ENCODE measurements at places on chromosomes 2 and 18.

GRCh38 chr2:239930871-239931771 is 94.0 kb downstream of the NDUFA10 start:
- DNase-seq: no peak

- DNase-seq: no peak
These were observed 592.1 kb downstream of the TDRD15 start for GRCh38 chr2:21715887-21716286.

- DNase-seq: no peak
These were observed 5.2 kb downstream of the ZNF638 start for GRCh38 chr2:71336802-71337201.

DNA sequence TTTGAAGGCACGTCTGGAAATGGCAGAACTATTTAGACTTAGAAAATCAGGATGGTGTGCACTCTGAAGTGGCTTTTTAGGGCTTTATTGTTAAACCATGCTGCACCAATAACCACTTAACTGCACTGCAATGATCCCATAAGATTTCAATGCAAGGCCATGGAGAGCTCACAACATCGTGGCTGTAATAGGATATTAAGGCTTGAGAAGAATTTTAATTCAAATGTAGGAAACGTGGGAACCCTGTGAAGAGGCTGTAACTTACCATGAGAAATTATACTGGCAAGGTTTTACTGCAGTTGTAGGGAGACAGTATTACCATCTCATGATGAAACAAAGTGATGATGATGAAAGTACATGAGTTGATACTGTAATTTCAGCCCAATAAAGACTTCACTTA is 242.5 kb downstream of the AFF3 start:
- DNase-seq: no peak

DNA sequence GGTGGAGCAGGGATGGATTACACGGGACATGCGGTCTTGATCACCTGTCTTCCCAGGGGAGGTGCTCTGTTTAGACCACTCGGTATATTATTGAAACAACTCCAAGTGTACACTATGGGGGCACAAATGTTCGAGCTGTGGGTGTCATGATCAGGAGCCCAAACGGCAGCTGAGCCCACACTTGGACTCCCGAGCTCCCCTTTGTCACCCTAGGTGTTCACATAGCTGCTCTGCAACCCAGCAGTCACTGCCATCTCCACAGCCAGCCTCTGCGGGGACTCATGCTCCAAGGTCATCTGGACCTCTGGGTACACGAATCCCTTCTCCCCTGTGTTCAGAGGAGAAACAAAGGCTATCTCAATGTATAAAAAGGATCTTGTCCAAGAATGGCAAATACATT is 46.0 kb downstream of the CAPN13 start:
- DNase-seq: no peak

DNA sequence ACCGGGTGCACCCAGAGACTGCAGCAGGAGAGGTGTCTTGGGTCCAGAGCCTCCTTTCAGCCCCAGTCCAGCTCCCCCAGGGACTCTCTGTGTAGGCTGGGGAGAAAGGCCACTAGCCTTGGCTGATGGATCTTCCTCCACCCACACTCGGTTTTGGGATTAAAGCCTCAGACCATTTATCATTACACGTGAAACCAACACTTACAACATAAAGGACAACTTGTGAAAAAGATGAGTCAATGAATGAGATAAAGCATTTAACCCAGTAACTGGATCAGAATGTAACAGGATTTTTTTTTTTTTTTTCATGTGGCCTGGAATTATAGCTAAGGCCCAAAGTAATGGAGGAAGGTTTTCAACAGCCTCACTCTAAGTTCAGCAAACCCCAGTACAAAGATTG is 32.1 kb downstream of the NAT8 start:
- DNase-seq: no peak

GRCh38 chr2:128410035-128410757 is 91.5 kb upstream of the HS6ST1 start:
- DNase-seq: no peak

GRCh38 chr2:202278944-202279343 is 13.4 kb downstream of the NOP58 start:
- DNase-seq: no peak

GRCh38 chr2:146312899-146313298 is 1531.9 kb upstream of the ACVR2A start:
- no peak for DNase-seq

DNA sequence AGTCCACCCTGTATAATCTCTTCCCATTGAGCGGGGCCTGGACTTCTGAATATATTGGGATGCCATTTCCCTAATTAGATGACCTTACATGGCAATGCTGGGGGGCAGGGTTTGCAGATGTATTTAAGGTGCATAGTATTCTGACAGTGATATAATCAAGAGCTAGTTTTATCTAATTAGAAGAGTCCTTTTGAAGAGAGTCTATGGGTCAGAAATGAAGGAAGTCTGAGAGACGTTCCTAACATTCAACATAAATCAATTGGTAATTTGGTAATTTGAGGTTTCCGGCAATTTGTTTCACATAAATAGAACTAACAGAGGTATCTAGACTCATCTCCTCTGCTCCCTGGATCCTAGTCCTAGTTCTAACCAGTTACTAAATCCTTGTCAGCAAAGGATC is 25.7 kb upstream of the UXS1 start:
- DNase-seq: no peak

- DNase-seq: no peak
These were observed 1583.7 kb upstream of the CELF4 start for GRCh38 chr18:39149211-39149806.

- DNase-seq: no peak
These were observed 779.8 kb downstream of the RNF144A start for GRCh38 chr2:7697052-7697451.

DNA sequence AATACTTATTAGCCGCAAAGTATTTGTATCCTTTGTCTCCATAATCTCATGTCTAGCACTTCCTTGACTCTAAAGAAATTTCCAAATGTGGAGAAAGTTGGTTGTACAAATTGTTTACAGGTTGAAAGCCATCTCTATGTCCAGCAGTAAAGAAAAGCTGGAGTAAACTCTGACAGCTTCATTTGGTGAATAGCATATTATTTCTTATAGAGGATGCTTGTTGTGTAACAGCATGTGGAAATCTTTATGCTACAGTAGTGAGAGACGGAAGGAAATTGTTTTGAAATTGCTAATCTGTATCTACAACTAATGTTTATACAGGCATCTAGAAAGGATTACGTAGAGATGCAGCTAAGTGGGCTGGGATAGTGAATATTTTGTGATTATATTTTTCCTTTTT is 78.5 kb downstream of the UGGT1 start:
- no peak for DNase-seq

DNA sequence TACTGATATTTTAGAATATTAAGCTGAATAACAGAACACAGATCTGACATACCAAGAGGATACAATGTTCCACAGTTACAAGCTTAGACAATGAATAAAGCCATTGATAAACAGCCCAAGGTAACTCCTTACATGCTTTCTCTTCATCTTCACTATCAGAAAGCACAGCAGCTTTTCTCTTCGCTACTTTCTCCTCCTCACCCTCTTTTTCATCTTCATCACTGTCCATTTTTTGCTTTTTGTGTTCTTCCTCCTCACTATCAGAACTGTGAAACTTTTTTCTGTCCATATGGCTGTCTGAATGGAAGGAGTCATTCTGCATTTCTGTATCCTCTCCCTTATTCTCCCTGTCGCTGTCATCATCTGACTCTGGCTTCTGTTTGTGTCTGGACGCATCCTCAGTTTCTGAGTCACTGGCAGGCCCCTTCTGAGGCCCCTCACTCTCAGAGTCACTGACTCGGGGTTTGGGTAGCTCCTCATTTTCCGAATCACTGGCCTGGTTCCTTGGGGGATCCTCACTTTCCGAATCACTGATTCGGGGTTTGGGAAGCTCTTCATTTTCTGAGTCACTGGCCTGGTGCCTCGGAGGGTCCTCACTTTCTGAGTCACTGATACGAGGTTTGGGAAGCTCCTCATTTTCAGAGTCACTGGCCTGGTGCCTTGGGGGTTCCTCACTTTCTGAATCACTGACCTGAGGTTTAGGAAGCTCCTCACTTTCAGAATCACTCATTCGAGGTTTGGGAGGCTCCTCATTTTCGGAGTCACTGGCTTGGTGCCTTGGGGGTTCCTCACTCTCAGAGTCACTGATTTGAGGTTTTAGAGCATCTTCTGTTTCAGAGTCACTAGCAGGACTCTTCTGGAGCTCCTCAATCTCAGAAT is 21.5 kb downstream of the IWS1 start:
- no peak for DNase-seq

- DNase-seq: no peak
These were observed 284.6 kb downstream of the SP3 start for GRCh38 chr2:173680574-173680973.

- no peak for DNase-seq
These were observed 12.0 kb upstream of the GYPC start for GRCh38 chr2:126643972-126644371.

GRCh38 chr2:90209009-90209408 is 1517.5 kb downstream of the RPIA start:
- no peak for DNase-seq

GRCh38 chr2:167602122-167602521 is 645.3 kb downstream of the STK39 start:
- DNase-seq: no peak

DNA sequence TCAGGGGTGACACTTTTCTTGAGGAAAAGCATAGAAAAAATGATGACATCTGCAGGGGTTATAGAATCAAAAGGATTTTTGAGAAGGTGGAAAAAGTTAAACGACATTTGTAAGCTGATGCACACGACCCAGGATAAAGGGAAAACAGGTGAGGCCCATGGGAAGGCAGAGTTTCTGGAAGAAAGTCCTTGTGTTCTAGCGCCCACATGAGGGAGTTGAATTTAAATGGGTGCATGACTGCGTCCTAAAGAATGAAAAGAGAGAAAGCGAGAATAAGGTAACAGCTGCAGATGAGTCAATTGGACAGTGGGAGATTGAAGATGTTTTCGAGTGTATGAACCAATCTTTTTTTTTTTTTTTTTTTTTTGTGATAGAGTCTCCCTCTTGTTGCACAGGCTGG is 158.1 kb downstream of the GALR1 start:
- no peak for DNase-seq

DNA sequence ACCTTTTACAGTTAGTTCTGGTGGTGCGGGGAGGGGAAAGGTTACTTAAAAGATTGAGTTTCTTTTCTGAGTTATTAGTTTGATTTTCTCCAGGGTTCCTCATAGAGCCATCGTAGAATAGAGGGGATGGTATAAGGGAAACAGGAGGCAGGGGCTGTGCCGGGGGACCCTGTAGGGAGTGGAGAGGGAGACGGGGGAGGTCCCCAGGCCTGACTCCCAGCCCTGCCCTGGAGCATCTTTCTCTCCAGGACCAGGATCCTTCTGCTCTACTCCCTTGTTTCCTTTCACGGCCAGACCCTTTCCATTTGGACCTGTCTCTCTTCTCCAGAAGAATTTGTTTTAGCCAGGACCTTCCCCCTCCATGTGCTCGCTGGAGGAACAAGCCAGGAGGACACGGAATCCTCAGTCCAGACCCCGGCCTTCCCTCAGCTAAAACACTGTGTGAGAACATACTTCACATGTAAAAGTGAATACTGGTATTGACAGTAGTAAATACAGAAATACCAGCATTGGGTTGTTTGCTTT is 35.4 kb downstream of the DGKD start:
- DNase-seq: no peak

- DNase-seq: no peak
These were observed 9.0 kb downstream of the ERFE start for GRCh38 chr2:238167761-238168160.

Data from CD4-positive, alpha-beta T cell treated with Interleukin-1 beta for 1 hour (primary cell).